ENCODE measurements at places on chromosomes 12 and 14.

DNA sequence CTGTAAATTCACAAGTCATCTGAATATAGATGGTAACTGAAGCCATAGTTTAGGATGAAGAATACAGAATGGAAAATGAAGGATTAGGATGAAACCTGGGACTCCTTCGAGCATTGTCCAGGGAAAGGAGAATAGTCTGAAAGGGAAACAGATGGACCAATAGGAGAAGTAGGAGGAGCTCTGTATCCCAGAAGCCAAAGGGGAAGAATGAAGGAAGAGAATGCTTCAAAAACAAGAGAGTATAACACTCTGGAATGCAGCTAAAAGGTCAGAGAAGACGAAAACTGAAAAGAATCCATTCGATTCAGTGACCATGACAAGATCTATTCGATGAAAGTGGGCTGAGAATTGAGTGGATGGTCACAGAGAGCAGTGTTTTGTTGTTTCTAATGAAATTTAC lies 1.0 kb downstream of the GMFB start:
- DNase-seq = peak; percentile 19

DNA sequence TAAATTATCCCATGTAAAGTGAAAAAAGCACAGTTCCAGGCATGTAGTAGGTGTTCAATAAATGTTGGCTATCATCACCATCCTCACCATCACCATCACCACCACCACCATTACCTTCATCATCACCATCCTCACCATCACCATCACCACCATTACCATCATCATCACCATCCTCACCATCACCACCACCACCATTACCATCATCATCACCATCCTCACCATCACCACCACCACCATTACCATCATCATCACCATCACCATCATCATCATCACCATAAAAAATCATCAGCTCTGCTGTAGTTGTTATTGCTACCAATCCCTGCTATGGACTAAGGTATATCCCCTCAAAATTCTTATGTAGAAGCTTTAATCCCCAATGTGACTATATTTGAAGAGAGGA lies 15.1 kb downstream of the ISCU start:
- DNase-seq = no peak

GRCh38 chr12:71599210-71599609 lies 64.4 kb downstream of the ZFC3H1 start:
- no peak for DNase-seq

DNA sequence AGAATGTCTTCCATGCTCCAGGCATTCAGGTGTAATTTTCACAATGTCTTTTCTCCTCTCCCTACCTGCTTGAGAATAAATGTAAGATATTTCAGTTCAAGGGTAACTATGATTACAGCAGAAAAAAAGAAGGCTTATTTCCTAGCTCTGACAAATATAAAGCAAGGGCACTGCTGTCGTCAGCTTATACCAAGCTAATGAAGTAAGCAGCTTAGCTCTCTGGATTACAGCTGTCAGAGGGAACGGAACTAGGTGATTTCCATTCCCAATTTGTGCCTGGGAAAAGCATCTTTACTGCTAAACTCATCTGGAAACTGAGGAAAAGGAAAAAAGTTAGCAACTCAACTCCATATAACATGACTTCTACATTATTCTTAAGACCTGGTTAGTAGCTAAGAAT lies 56.5 kb downstream of the ZFYVE26 start:
- DNase-seq = no peak

DNA sequence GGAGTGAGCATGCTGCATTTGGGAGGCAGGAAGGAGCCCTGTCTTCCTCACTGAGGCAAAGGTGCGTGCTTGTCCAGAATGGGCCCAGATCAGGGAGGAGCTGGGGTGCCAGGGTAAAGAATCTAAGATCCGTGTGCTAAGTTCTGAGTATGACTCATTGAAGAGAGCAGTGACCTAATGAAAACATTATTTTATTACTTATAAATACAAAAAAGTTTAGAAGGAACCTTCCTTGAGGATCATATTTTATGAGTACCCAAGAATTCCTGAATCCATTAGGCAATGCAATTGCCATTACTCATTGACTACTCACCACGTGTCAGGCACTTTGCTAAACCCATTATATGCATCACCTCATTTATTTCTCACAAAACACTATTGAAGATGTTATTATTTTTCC lies 264.7 kb downstream of the EGLN3 start:
- DNase-seq = no peak

DNA sequence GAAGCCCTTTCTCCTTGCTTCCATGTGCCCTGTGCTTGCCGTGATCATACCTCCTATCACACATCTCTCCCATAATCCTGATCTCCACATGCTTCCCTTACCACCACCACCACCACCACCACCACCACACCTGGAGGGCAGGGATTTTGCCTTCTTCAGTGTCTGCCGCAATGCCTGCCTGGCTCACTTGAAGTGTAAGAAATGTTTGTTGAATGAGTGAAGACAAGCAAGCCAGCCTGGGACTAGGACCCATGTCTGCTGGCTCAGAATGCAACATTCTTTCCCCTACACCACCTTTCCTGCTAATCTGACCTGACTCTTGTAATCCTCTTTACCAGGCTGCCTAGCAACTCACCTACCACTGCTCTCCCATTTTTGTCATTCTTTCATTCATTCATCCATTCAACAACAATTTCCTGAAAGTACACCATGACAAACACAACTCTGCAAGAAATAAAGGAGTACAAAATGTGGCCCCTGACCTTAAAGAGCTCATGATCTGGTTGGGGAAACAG lies 3.5 kb upstream of the NID2 start:
- no peak for DNase-seq

- DNase-seq = no peak
Measured at GRCh38 chr14:65231286-65231980, 129.1 kb upstream of the MAX start.

All from brain (organoid and tissue), 16 donors.